ENCODE measurements at places on chromosomes 4 and X.

GRCh38 chr4:78131403-78131802, 74.3 kb downstream of the FRAS1 start:
- DNase-seq, result no peak

GRCh38 chrX:153226344-153227185, 47.5 kb downstream of the MAGEA1 start:
- peak; percentile 74 for DNase-seq

DNA sequence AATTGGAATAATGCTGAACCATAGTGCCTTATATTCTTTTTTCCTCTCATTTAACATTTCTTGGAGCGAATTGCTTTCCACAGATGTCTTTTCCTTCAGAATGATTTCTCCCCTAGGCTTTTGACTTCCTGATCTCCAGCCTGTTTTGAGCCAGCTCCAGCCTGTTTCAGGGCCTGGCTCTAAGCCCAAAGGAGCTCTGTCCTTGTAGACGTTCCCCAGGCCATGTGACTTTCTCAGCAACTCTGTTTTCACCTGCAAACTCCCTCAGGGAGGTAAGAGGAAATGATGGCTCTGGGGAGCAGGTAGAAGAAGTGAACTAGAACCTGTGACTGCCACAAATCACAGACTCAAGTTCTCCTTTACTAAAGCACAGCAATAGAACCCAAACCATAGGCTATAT, 89.1 kb downstream of the AKAP4 start:
- no peak for DNase-seq

DNA sequence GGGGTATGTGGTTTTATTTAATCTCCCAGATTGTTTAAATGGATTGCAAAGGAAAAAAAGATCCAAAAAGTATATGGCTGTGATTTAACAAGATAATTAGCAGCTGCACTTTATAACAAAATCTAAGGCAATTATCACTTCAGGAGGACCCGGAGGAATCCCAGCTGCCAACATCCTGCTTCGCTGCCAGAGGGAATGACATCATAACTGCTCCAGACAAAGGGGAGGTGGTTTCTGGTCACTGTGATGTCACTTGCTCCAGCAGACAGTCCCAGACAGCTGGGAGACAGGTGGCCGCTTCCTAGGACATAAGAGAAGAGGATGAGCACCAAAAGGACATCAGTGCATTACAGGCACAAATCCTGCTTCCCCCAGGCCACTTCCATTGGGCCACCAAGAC, 371.0 kb downstream of the BCOR start:
- DNase-seq, result no peak

DNA sequence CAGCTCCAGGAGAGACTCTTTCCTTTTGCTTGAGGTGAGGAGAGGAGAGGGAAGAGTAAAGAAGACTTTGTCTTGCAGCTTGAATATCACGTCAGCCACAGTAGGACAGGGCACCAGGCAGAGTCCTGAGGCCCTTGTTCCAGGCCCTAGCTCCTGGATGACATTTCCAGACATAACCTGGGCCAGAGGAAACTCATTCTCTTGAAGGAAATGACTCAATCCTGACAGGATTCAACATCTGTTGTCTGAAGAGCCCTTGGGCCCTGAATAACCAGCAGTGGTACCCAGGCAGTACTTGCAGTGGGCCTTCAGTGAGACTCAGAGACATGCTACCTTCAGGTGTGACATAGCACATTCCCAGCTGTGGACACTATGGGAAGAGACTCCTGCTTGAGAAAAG, 62.8 kb downstream of the FGF16 start:
- DNase-seq, result no peak

- peak; percentile 35 for DNase-seq
Measured at GRCh38 chrX:108304210-108304609, 134.0 kb downstream of the COL4A6 start.

DNA sequence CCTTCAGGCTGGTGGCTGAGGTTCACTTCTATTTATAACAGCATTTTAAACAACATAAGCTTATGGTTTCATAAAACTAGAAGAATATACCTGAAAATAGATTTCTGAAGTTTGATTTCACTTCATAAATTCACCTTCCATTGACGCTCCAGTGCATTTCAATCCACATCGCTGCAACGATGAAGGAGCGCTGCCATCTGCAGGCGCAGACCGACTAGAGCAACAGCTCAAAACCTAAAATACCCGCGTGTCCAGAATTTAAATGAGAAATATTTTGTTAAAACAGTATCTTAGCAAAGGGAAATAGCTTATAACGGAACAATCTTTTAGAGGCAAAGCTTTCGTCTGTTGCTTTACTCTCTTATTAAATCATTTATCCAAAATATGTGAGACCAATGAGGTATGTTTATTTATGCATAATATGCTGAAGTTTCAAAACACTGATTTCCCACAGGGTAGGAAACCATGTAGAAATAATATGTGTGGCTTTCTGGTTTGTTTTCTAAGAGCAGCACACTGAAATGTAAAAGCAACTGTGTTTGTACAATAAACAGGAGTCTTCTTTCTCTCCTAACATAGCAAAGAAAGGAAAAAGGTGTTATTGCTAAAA, 816.4 kb upstream of the FRG1 start:
- DNase-seq, result peak; percentile 37

- DNase-seq, result no peak
Measured at GRCh38 chrX:39189431-39189830, 388.2 kb downstream of the MID1IP1 start.

DNA sequence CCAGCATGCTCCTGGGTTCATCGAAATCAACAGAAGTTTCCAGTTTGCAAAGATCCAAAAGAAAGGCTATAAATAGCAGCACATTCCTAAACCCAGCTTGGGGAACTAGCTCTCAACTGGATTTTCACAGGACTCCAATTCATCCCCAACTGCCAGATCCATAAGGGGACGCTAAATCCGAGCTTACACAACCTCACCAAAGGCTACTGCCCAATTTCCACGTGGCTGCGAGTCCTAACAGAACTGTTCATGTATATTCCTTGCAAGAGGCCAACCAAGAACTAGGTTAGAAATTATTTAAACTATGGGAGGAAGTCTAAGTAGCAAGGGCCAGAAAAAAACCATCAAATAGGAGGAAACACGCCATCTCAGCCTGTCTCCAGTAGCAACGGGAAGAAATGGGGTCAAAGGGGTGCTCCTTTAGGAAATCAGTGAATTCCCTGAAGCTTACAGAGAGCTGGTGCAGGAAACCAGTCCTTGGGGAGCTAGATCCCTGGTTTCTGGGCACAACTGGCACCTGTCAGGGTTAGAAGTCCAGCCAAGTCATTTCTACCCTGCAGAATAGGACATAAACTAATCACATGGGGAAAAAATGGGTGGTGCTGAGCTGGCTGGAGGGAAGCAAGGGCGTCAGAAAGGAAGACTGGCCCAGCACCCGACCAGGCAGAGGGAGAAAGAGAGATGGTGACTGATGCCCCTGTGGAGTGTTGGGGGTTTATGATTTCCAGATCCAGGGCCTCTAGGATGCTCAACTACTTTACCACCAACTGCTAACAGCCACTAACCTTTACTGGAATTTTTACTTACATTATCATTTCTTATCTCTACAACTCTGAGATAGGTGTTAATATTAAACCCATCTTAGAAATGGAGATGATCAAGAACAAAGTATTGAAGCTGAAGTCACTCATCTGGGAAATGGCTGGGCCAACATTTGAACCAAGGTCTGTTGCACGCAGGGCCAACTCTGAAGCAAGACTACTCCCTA, 20.5 kb downstream of the RELL1 start:
- no peak for DNase-seq

DNA sequence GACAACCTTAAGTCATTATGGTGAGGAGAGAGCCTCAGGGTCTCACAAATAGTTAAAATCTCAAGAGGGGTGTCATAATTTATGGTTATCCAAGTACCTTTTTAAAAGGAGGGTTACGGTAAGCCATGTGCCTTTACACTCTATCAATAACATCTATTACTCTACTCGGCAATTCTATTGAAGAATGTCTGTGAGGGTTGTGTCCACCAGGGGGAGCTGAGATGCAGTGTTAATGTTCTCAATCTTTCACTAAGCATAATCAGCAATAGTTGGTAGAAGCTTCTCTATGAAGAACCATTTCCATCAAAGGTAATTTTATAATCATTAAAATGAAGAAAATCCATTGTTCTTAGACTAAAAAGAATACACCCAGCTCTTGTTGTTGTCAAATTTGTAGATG, 457.4 kb downstream of the CENPC start:
- DNase-seq, result peak; percentile 68

DNA sequence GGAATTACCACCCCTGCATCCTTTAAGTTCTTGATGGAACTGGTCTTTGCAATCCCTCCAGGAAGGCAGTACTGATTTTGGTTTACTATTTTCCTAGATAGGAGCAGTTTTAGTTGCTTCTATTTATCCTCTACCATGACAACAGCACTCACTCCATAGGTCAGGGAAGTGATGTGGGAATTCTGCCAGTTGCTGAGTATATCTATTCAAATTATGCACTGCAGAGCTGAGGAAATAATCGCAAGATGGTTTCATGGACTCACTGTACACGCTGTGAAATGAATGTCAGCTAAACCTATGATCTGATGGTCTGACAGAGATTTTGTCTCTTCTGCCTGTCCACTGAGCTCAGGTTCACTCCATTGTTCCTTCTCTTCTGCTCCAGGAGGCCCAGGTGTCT, 135.8 kb downstream of the FAAH2 start:
- no peak for DNase-seq

DNA sequence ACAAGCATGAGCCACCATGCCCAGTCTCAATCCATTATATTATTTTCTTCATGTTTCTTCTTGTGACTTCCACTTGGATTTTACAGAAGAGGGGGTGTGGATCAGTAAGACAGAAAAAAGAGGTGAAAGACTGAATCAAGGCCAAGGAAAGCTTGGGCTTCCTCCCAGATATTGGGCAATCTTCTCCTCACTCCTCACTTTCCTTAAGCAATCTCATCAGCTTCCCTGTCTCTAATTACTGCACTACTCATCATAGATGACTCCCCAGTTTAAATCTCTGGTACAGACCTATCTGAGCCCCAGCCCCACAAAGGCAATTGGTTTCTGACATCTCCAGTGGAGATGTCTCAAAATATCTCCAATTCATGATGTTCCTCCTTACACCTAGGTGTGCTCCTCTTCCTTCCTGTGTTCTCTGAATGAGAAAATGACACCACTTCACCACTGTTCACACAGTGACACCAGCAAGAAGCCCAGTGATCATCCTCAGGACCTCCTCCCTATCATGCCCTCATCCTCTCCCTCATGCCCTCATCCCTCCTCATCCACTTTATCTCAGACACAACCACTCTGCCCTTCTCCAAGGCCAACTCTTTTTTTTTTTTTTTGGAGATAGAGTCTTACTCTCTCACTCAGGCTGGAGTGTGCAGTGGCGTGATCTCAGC, 44.8 kb upstream of the HERC6 start:
- no peak for DNase-seq

- DNase-seq, result no peak
Measured at GRCh38 chrX:31555506-31555905, 483.7 kb upstream of the FTHL17 start.

GRCh38 chr4:28443801-28444412, 1583.3 kb downstream of the STIM2 start:
- no peak for DNase-seq

- no peak for DNase-seq
Measured at GRCh38 chr4:67687636-67688035, 13.3 kb downstream of the UBA6 start.

- DNase-seq, result no peak
Measured at GRCh38 chr4:112517067-112517634, 1.2 kb upstream of the NEUROG2 start.

- DNase-seq, result no peak
Measured at GRCh38 chr4:6527683-6528595, 47.0 kb upstream of the MAN2B2 start.

DNA sequence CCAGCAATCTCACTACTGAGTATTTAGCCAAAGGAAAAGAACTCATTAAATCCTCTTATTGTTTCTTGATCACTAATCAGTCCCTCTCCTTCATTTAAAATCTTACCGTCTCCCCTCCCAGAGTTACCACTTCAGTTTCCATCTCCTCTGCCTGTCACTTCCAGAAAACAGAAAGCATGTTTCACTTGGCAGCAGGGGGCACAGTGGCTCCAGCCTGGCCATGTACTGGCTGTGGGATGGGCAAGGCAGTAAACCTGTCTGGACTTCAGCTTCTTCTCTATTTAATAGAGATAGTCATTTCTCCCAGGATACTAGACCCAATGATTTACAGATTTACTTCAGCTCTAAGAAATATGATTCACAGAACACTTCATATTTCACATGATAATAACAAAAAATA, 63.2 kb downstream of the CD40LG start:
- peak; percentile 6 for DNase-seq

- DNase-seq, result no peak
Measured at GRCh38 chrX:100409610-100410590, at the start of gene PCDH19. TSS of gene PCDH19 (minus strand) at chrX:100410273. CDS start at chrX:100408597, 1,676 bp downstream.

DNA sequence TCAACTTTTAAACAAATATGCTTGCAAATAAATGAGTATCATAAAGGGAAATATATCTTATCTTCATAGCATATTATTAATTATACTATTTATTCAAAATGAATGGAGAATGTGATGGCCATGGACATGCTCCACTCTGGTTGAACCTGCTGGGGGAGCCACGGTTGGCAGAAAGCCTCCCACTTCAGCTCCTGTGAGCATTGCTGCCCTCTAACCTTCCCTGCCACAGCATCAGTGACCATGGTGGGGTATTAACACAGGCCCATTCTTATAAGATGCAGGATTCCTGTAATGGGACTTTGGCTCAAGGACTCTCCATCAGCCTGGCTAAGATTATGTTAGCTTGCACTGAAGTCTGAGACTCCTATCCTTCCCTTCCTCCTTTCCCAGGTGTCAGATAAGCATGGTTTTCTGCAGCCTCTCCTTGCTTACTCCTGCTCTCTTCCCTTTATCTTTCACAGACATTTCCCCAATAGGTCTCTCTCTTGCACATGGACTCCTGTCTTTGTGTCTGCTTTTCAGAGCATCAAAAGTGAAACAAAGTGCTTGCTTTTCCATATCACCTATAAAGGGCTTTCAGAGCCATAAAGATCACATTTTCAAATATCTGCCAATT, 4.9 kb upstream of the ABRAXAS1 start:
- DNase-seq, result peak; percentile 17

- DNase-seq, result no peak
Measured at GRCh38 chr4:54909961-54910360, 215.4 kb downstream of the KDR start.

GRCh38 chr4:140095694-140096482, 58.1 kb downstream of the MAML3 start:
- no peak for DNase-seq

Measured in NAMALWA (cell line).